ENCODE measurements at places on chromosomes 16 and 17.

DNA sequence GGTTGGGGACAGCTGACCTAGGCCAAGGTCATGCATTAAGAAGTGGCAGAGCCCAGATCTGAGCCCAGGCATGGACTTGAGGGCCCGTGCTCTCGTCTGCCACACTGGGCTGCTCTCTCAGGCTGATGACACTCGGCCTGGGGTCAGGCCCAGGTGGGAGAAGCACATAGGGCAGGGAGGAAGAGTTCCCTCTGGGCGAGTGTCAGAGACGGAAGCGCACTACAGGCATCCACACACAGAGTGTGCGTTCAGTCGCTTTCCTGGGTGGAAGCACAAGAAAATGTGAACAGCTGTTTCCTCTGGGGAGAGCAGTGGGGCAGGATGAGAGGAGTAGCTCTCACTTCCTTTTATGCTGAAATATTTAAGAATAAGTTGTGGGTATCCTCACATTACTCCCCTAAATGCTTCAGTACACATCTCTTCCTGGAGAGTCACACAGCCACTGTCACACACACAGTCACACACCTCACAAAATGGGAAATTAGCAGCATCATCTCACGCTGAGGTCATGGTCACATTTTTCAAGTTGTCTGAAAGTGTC is 59.7 kb downstream of the B9D1 start:
- no peak for DNase-seq

- DNase-seq: no peak
Observed at GRCh38 chr16:85495823-85496538, 117.1 kb upstream of the GSE1 start.

DNA sequence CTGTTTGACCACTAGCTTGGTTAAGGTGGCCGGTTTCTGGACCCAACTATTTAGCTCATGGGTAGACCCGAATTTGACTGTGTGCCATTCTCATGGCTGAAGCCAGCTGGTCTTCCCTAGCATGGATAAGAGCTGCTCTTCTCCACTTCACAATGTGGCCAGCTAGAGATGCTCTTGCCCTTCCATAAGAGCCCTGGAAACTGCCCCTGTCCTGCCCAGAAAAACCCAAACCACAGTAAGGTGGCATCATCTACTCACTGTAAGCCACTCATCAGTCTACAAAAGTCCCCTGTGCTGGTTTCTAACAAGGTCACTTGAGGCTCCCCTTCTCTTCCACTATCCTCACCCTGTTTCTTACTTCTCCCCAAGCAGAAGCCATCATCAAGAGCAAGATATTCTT is 165.1 kb downstream of the HS3ST2 start:
- no peak for DNase-seq

GRCh38 chr17:81164371-81165245 is 699 bp upstream of the PVALEF start:
- DNase-seq: no peak

DNA sequence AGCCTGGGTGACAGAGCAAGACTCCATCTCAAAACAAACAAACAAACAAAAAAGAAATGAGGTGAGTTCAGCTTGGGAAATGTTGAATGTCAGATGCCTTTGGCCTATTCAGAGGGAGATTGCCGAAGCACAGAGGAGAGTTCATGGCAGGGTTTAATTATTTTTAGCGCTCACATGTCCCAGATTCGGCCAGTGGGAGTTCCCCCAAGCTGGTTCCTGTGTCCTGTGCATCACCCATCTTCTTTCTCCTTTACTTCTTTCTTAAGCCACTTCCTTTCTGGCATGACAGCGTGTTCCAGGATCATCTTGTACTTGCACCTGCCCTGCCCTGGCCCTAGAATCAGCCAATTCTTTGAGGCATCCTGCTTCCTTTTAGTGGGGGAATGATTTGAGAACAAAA is 9.2 kb downstream of the MPV17L start:
- DNase-seq: no peak

- no peak for DNase-seq
Observed at GRCh38 chr16:74623214-74623838, 16.4 kb upstream of the GLG1 start.

DNA sequence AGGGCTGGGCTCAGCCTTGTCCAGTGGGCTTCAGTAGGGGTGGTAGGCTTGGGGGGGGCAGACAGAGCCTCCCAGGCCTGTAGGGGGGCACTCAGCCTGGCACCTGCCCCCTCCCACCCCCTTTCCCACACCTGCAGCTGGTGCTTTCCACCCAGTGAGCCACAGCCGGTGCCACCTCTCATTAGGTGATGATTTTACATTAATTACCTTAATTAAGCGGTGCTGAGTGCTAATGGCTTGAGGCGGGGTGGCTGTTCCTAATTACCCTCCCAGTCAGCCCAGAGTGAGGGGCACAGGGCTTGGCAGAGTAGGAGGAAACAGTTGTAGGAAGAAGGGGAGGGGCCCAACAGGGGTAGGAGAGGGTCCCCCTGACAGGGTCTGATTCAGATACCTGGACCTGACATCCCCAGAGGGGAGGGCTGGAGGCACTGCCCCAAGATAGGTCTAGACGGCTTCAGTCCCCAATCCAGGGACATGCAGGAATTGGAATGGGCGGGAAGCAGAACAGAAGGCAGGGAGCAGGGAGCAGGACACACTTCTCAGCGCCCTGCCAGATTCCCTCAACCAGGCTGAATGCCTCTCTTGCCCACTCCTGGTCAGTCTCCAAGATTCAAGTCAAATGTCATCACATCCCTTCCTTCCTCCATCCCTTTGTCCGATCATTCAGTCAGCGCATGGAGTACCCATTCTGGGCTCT is 26.5 kb upstream of the PHF12 start:
- DNase-seq: no peak

- DNase-seq: no peak
Observed at GRCh38 chr16:53672461-53672860, 31.2 kb downstream of the RPGRIP1L start.

DNA sequence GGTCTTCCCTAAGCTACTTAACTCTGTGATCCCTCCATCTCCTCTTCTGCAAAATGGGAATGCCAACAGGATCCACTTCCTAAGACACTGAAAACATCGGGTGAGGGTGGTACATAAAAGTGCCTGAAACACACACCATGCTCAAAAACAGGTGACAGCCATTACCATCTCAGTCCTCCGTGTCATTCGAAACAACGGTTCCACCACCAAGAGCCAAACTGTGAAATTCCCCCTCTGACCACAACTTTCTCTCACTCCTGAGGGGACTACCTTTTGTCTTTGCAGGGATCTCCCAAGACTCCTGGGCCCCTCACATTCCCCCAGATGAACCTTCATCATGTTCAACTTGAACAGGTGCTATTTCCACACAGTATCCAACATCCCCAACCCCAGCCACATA is 37.0 kb downstream of the NUBP1 start:
- no peak for DNase-seq

- DNase-seq: no peak
Observed at GRCh38 chr16:1820096-1820945, 6.3 kb downstream of the HAGH start.

DNA sequence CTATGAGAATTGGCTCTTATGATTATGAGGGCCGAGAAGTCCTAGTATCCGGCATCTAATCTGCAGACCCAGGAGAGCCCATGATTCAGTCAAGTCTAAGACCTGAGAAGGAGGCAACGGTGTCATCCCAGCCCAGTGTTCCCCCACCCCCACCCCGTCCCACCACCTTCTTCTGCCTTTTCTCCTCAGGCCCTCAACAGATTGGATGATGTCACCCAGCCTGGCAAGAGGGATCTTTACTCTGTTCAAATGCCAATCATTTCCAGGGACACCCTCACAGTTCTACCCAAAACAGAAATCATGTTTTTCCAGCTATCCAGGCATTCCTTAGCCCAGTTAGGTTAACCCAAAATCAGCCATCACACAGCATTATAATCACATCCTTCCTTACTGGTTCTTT is 10.0 kb upstream of the GAA start:
- no peak for DNase-seq

- DNase-seq: no peak
Observed at GRCh38 chr16:2031081-2031577, 4.4 kb downstream of the NHERF2 start.

DNA sequence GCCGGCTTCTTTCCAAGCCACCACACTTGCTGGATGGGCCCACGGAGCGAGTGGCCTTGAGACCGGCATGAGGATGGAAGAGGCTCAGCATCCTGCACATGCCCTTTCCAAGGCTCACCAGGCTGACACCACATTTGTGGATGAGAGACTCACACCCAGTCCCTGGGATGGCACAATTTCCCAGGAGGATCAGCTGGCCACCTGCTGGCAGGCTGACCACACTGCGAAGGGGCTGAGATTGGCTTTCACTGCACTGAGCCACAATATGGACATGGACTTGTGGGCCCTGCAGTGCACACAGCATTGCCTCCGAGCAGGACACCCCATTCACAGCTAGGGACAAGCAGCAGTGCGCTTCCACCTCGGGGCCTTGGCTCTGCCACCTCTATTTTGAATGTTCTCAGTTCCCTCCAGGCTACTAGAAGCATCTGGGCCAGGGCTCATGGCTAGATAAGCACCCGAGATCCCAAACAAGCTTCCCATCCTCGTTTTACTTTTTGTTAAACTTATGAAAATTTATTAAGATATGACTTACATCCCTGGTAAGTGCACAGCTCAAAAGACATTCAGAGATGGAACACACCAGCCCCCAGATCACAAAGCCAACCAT is 25.3 kb upstream of the KSR1 start:
- DNase-seq: peak; percentile 8

DNA sequence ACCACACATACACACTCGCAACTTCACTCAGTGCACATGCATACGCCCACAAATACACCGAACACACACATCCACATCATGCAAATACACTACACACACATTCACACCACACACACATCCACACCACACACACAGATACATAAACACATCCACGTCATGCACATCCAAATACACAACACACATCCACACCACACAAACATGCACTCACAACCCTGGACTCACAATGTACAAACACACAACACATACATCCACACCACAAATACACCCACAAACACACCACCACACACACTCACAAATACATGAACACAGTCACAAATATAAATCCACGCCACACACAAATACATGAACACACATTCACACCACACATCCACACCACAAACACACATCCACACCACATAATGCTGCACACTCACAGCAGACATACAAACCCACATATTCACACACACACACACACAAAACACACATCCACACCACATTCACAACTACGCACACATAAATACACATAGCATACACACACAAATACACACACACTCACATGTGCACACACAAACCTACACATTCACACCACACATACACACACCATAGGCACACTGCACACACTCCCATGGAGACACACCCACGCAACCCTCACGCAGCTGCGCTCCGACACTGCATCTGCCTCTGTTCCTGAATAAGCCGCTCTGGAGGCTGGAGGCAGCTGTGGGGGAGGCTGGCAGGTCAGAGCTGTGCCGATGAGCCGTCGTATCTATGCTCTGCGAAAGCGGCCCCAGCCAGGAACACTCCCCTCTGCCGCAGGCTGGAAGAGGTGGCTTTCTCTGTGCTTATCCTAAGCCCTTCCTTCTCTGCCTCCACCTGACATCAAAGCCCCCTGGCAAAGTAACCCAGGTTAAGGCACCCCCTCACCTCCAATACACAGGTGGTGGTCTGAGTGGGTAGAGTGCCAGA is 141.8 kb downstream of the GRIN2A start:
- no peak for DNase-seq

DNA sequence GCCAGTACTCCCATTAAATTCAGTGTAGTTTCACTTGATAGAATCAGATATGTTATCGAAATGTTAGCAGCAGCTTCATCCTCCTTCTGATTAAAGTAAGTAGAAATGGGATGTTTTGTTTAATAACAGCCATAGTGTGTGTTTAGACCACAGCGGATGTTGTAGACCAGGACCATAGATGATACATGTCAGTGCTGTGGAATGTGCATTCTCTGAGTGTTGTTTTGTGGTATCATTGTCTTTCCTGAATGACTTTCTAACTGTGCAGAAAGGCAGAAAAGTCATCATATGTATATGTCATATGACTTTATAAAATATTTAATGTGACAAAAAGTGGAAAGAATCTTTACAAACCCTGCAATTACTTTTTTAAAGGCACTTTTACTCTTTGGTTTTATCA is 55.6 kb downstream of the CYLD start:
- no peak for DNase-seq

GRCh38 chr16:9846362-9847099 is 335.7 kb downstream of the GRIN2A start:
- DNase-seq: no peak

DNA sequence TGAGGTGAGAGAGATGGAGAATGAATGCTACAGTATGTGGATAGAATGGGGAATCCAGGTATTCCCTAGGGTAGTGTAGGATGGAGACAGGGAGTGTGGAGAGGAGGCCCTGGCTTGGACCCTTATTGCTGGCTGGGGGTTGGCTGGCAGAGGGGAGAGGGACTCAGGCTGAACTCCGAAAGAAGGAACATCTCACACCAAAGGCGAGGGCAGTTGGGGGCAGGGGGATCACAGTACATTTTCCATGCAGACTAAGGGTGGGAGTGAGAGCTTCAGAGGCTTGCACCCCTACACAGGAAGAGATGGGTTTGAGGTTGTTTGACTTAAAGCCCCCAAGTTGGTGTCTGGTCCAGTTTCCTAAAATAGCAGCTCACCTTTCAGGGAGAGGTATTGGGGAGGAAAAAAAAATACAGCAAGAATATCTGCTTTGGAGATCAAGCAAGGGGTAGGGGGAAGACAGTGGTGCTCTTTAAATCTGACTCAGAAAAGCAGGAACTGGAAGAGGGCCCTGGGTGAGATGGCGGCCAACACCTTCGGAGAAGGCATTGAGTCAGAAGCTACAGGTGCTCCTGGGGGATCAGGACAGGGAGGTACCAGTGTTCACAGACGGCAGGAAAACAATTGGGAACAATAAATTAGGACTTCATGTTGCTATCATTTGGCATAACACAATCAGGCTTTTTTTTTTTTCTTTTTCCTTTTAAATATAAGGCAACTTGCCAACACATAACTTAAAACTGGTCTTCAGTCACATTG is 12.4 kb downstream of the TRAF4 start:
- no peak for DNase-seq

GRCh38 chr17:7849751-7850504 is 4.9 kb upstream of the TMEM88 start:
- no peak for DNase-seq

GRCh38 chr16:23495671-23496070 is 14.6 kb downstream of the GGA2 start:
- no peak for DNase-seq

GRCh38 chr17:8162997-8163977 is 539 bp upstream of the VAMP2 start:
- DNase-seq: no peak

DNA sequence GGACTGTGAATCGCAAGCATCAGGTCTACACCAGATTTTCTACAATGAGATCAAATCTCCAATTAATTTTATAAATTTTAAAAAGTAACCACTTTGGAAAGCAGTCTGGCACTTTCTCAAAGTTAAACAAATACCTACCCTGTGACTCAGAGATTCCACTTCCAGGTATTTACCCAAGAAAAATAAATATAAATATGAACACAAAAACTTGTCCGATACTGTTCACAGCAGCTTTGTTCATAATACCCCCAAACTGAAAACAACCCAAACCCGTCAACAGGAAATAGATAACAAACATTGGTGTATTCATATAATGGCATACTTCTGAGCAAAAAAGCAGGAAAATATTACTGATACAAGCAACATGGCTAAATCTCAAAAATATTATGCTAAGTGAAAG is 12.1 kb downstream of the ZDHHC7 start:
- DNase-seq: no peak

GRCh38 chr17:4834681-4835020 is 1.5 kb downstream of the MINK1 start:
- DNase-seq: no peak

- DNase-seq: no peak
Observed at GRCh38 chr16:68179855-68180254, 56.1 kb downstream of the ESRP2 start.

GRCh38 chr17:82571855-82572254 is 52.3 kb downstream of the FOXK2 start:
- no peak for DNase-seq
